ENCODE measurements at places on chromosomes 7 and 10. TPM values are rescaled to one million over a fixed set of nuclear protein-coding genes. Genes with fewer than 3 reads are reported as not detected.

Gene HOXA6
- total RNA-seq = not detected

Gene TMEM225B
- 3.3 TPM for total RNA-seq

Gene CHST15
- 8.4 TPM for total RNA-seq

Gene CCDC3
- total RNA-seq = 12.3 TPM

Gene ASAH2B
- 3.6 TPM for total RNA-seq

Gene LEP
- total RNA-seq = not detected

Gene C10orf90
- total RNA-seq = 0.33 TPM

Gene FFAR4
- total RNA-seq = not detected

- DNase-seq = peak; percentile 60
- no peaks in the 10 kb centered on the region for H3K27me3 ChIP-seq
- no peak overlapping the region for H3K4me3 ChIP-seq
These were observed 6.1 kb downstream of the GUSB start for GRCh38 chr7:65975814-65976445.

DNA sequence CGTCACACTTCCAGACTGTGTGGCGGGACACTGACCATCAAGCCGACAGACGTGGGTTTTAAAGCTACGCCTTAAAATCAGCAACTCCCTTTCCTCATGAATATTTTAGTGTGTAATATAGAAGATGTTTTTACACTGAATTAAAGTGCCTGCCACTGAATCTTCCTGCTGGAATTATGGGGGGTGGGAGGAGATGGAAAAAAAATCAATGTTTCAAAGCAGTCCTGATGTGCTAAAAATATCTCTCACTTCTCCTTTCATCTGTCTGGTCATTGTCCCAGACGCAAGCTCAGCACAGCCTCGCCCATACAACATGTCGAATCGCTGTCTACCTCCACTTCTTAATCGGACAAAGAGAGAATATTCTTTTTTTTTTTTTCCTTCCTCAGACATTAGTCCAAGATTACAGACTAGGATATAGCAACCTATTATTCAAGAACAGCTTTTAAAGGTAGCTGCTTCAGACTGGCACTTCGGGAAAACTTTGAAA is 165.1 kb upstream of the KLF14 start:
- no peak overlapping the region for H3K4me3 ChIP-seq
- no peaks in the 10 kb centered on the region for H3K4me1 ChIP-seq
- H3K27me3 ChIP-seq = no peaks in the 10 kb centered on the region
- no peak for DNase-seq
- H3K27ac ChIP-seq = no peak overlapping the region
- no peaks in the 10 kb centered on the region for H3K36me3 ChIP-seq

DNA sequence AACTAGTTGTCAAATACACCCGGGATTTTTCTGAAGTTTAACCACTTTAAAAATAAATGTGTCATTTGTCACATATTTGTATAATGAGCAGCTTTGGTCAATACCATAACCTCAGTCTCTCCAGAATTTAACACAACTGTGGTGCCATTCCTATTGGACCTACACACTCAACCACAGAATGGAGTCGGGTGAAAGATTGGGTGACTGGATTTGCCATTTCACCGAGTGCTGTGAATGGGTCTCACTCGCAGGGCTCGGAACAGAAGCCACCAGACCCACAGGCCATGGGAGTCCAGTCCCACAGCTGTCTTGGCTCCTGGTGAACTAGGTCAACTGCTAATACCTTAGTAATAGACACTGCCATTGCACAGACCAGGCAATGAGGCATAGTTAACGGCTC is 298.4 kb downstream of the CCDC3 start:
- no peaks in the 10 kb centered on the region for H3K36me3 ChIP-seq
- H3K4me3 ChIP-seq = no peak overlapping the region
- H3K27ac ChIP-seq = no peak overlapping the region
- no peak for DNase-seq
- peaks cover 5% of the 10 kb centered on the region for H3K4me1 ChIP-seq
- no peaks in the 10 kb centered on the region for H3K27me3 ChIP-seq

GRCh38 chr10:7475939-7476338 is 65.1 kb upstream of the SFMBT2 start:
- DNase-seq = no peak
- H3K27ac ChIP-seq = peak overlapping the region; percentile 61
- H3K4me1 ChIP-seq = no peaks in the 10 kb centered on the region
- peaks cover 11% of the 10 kb centered on the region for H3K27me3 ChIP-seq

GRCh38 chr10:59018977-59019376 is 157.5 kb upstream of the PHYHIPL start:
- H3K27ac ChIP-seq = no peak overlapping the region
- H3K4me1 ChIP-seq = no peaks in the 10 kb centered on the region
- no peak overlapping the region for H3K4me3 ChIP-seq
- no peak for DNase-seq

GRCh38 chr10:115706488-115707076 is 566.4 kb downstream of the GFRA1 start:
- H3K36me3 ChIP-seq = no peaks in the 10 kb centered on the region
- no peaks in the 10 kb centered on the region for H3K27me3 ChIP-seq
- H3K27ac ChIP-seq = no peak overlapping the region
- H3K4me1 ChIP-seq = no peaks in the 10 kb centered on the region
- H3K4me3 ChIP-seq = no peak overlapping the region

DNA sequence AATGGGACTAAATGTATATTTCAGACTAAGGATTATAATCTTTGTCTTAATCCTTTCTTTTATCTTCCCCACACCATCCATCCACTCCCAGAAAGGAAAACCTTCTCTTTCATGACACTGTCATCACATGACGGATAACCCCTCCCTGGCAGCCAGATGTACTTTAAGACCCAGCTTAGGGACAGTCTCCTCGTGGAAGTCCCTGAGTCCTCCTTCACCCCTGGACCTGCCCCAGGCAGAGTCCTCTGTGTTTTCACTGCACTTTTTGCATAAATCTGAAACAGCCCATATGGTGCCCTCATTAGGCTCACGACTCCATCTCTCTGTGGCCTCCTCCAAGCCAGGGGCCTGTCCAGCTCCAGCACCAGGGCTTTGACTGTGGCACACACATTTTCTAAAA is 16.0 kb downstream of the NRAP start:
- no peaks in the 10 kb centered on the region for H3K27me3 ChIP-seq
- H3K4me1 ChIP-seq = no peaks in the 10 kb centered on the region
- DNase-seq = no peak

DNA sequence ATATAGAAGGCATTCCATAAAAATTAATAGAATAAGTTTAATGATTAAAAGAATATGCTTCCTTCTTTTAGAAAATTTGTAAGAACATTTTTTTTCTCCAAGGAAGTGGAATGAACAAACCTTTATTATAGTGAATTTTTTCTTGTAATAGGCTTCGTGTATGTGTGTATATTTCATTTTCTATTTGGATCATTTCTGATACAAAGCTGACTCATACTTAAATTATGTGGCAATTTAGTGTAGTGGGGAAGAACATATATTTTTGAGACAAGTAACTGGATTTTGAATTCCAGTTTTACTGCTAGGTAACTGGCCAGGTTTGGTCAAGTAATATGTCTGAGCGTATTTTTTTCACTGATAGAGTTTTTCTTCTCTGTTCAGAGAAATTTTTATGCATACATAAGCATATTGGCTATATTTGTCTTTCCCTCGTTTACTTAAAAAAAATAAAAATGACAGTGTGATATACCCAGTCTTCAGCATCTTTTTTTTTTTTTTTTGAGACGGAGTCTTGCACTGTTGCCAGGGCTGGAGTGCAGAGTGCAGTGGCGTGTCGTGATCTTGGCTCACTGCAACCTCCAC is 50.8 kb downstream of the CDK13 start:
- no peaks in the 10 kb centered on the region for H3K27me3 ChIP-seq
- no peaks in the 10 kb centered on the region for H3K4me1 ChIP-seq
- DNase-seq = no peak
- no peak overlapping the region for H3K27ac ChIP-seq

DNA sequence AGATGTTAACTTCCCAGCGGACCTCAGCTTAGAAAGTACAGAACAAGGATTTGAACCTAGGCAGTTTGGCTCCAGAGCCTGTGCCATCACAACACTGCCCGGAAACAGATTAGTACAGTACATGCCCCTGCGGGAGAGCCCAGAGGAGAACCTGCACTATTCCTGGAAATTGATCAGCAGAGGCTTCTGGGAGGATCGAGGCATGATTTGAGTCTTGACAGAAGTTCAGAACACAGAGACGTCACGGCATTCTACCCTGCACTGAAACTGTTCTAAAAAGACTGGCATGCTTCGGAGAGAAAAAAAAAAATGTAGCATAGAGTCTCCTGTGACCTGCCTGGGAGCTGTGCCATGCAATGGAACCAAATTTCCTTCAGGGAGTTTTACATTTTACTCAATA is 9.2 kb upstream of the IL6 start:
- peaks cover 7% of the 10 kb centered on the region for H3K4me1 ChIP-seq
- no peaks in the 10 kb centered on the region for H3K27me3 ChIP-seq
- no peak overlapping the region for H3K4me3 ChIP-seq
- no peak for DNase-seq
- no peak overlapping the region for H3K27ac ChIP-seq

DNA sequence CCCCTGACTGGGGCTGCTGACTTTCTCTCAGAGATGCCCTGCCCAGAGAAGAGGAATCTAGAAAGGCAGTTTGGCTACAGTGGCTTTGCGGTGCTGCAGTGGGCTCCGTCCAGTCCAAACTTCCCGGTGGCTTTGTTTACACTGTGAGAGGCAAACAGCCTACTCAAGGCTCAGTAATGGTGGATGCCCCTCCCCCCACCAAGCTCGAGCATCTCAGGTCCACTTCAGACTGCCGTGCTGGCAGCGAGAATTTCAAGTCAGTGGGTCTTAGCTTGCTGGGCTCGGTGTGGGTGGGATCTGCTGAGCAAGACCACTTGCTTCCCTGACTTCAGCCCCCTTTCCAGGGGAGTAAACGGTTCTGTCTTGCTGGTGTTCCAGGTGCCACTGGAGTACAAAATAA is 734.5 kb upstream of the LRRN3 start:
- no peak overlapping the region for H3K4me3 ChIP-seq
- H3K36me3 ChIP-seq = no peaks in the 10 kb centered on the region
- no peaks in the 10 kb centered on the region for H3K4me1 ChIP-seq
- no peak overlapping the region for H3K27ac ChIP-seq
- DNase-seq = no peak

DNA sequence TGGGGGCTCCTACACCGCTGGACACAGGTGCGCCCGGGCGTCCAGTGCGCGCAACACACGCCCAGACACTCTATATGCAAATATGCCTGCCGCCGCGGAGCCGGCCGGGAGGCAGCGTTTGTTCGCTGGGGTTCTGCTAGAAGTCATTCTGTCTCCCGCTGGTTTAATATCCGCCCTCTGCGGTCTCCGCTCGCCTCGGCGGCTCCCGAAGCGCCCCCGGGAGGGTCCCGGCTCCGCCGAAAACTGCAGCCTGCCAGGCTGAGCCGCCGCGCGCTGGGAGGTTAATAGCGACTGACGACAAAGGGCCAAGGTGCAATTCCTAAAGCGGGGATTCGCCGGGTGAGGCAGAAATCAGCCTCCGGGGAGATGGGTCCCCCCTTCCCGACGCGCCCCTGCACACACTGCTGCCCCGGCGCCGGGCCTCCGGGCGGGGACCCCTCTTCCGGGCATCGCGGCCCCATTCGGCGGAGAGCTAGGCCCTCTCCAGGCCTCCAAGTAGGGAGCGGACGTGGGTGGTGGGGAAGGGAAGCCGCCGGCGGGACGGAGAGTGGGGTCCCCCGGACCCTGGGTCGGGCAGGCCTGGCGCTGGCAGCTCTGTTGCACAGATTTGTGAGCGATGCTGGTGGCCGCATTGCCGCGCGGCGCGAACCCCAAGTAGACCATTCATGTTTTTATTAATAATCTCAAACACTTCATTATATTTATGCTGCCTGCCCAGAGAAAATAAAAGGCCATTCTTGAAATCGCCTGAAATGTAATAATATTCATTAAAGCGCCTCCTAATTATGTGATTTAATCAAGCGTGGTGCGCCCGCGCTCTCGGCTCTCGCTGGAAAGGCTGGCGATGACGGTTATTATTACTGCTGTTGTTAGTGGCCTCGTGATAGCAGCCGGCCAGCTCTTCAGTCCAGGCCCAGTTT is 9.1 kb downstream of the EN2 start:
- peaks cover 4% of the 10 kb centered on the region for H3K4me1 ChIP-seq
- H3K27me3 ChIP-seq = peaks cover 100% of the 10 kb centered on the region
- DNase-seq = peak; percentile 95
- peak overlapping the region; percentile 96 for H3K27ac ChIP-seq

GRCh38 chr7:45882465-45882810 is 5.8 kb upstream of the IGFBP1 start:
- H3K4me1 ChIP-seq = no peaks in the 10 kb centered on the region
- no peak for DNase-seq
- H3K27me3 ChIP-seq = peaks cover 7% of the 10 kb centered on the region
- H3K27ac ChIP-seq = no peak overlapping the region
- no peak overlapping the region for H3K4me3 ChIP-seq

DNA sequence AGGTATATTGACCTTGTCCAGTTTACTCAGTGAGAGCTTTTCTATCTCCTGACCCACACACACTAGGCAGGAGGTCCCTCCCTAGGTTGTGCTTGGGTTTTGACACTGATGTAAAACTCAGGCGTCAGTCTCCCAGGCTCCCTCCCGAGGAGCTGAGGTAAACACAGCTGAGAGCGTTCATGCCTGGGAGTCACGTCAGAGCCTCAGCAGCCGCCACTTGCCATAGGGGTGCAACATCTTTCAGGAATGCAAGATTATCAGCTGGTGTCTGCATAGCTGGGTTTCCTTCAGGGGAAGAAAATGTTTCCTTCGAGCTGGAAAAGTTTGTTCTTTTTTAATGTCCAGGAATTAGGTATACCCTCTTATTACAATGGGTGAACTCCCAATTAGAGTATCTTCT is 70.6 kb downstream of the FGFR2 start:
- H3K27ac ChIP-seq = no peak overlapping the region
- peak overlapping the region; percentile 21 for H3K4me3 ChIP-seq
- H3K36me3 ChIP-seq = peaks cover 17% of the 10 kb centered on the region

- no peak for DNase-seq
- no peaks in the 10 kb centered on the region for H3K27me3 ChIP-seq
- H3K4me1 ChIP-seq = peaks cover 11% of the 10 kb centered on the region
- H3K36me3 ChIP-seq = peaks cover 5% of the 10 kb centered on the region
- no peak overlapping the region for H3K4me3 ChIP-seq
- H3K27ac ChIP-seq = no peak overlapping the region
These were observed 70.1 kb downstream of the TNS3 start for GRCh38 chr7:47511699-47512370.

DNA sequence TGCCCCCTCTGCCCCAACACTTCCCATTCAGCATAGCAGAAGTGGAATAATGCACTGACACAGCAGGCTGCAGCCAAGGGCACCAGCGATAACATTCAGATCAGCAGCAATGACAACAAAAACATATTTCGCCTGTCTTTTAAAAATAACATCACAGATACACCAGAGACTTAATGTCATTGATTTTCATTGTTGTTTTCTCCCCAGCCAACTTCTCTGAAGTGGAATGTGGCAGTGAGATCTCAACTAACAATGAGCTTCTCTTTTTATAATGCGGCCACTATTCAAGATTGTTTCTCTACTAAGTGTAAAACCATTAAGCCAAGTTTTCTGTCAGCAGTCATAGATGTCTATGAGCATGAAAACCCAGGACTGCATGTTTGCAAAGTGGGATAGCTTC is 158.2 kb upstream of the TMEM229A start:
- H3K27me3 ChIP-seq = no peaks in the 10 kb centered on the region
- no peak overlapping the region for H3K27ac ChIP-seq
- H3K4me1 ChIP-seq = peaks cover 4% of the 10 kb centered on the region
- DNase-seq = no peak

GRCh38 chr10:60299961-60300883 is 89.5 kb downstream of the ANK3 start:
- no peaks in the 10 kb centered on the region for H3K36me3 ChIP-seq
- peak overlapping the region; percentile 64 for H3K4me3 ChIP-seq
- no peaks in the 10 kb centered on the region for H3K27me3 ChIP-seq
- H3K27ac ChIP-seq = no peak overlapping the region

GRCh38 chr7:102821994-102822747 is 73.4 kb downstream of the FAM185A start:
- peaks cover 43% of the 10 kb centered on the region for H3K27me3 ChIP-seq
- peaks cover 3% of the 10 kb centered on the region for H3K4me1 ChIP-seq
- H3K4me3 ChIP-seq = no peak overlapping the region
- no peaks in the 10 kb centered on the region for H3K36me3 ChIP-seq
- H3K27ac ChIP-seq = no peak overlapping the region

Data from endodermal cell (in vitro differentiated cells).